ENCODE measurements at places on chromosomes 5 and 9.

GRCh38 chr5:173053041-173053440 is 3.1 kb upstream of the CREBRF start:
- DNase-seq = no peak

DNA sequence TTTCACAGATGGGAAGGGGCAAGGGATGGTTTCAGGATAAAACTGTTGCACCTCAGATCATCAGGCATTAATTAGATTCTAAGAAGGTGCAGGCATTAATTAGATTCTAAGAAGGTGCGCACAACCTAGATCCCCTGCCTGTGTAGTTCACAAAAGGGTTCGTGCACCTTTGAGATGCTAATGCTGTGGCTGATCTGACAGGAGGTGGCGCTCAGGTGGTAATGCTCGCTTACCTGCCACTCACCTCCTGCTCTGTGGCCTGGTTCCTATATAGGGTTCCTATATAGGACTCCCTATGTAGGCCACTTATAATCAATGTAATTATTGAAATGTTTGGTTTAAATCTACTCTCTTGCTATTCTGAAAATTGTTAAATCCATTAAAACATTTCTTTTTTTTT is 171.0 kb downstream of the MSX2 start:
- DNase-seq = peak; percentile 3

DNA sequence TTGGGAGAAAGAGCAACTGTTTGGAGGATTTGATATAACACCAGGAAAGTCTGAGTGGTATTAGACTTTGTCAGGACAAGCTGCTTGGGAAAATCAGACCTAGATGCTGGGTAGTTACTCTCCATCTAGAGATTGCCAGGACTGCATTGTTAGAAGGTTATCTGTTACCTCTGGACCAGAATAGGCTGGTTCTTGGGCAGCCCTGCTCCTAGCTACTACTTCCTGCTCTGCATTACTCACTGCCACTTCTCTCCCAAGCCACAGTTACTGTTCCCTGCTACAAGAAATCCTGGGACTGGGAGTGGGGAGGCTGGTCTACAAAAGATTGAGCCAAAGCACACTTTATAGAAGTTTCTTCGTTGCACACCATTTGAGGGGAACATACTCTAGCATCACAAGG is 95.5 kb upstream of the KCNN2 start:
- DNase-seq = no peak

DNA sequence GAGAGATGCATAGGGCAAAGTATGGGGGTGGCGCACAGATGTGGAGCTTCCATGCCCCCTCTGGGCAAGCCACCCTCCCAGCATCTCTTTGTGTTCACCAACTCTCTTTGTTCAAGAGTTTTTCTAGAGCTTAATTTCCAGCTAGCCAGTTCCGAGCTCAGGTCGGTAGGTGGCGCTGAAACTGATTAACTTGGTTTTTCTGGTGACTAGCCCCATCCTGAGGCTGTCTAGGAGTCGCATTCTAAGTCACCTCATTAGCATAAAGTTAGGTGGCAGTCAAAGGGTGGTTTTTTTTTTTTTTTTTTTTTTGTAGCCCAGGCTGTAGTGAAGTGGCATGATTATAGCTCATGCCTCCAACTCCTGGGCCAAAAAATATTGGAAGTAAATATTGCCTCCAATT is 476.4 kb downstream of the KDM4C start:
- peak; percentile 73 for DNase-seq

- DNase-seq = peak; percentile 12
These were observed 22.6 kb downstream of the DBH start for GRCh38 chr9:133658442-133659431.

- no peak for DNase-seq
These were observed 208.6 kb downstream of the GRIA1 start for GRCh38 chr5:153699035-153699434.

DNA sequence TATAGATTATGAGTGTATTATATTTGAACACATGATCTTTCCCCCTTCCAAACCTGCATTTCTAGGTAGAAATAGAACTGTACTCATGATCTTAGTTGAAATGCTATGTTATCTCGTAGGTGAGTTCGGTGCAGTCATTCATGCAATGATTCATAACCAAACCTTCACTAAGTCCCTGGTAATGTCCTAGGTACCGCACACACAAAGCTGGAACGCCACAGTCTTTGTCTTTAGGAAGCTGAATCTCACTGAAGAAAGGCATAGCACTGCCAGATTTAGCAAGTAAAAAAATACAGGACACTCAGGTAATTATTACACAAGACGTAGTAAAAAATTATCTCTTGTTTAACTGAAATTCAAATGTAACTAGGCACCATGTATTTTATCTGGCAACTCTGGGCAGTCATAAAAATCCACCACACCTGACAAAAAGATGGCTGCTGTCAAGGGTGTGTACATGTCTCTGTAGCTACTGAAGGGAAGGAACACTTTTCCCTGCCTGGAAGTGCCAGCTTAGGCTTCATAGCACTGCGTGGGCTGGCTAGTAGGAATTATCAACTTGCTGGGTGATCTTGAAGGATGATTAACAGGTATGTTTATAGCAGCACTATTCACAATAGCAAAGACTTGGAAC is 28.0 kb upstream of the TXN start:
- no peak for DNase-seq

DNA sequence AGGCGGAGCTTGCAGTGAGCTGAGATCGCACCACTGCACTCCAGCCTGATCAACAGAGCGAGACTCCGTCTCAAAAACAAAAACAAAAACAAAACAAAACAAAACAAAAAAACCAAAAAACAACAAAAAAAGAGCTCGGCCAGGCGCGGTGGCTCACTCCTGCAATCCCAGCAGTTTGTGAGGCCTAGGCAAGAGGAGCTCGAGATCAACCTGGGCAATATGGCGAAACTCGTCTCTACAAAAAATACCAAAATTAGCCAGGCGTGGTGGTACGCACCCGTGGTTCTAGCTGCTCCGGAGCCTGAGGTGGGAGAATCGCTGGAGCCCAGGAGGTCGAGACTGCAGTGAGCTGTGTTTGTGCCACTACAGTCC is 20.2 kb downstream of the TRIM7 start:
- no peak for DNase-seq

DNA sequence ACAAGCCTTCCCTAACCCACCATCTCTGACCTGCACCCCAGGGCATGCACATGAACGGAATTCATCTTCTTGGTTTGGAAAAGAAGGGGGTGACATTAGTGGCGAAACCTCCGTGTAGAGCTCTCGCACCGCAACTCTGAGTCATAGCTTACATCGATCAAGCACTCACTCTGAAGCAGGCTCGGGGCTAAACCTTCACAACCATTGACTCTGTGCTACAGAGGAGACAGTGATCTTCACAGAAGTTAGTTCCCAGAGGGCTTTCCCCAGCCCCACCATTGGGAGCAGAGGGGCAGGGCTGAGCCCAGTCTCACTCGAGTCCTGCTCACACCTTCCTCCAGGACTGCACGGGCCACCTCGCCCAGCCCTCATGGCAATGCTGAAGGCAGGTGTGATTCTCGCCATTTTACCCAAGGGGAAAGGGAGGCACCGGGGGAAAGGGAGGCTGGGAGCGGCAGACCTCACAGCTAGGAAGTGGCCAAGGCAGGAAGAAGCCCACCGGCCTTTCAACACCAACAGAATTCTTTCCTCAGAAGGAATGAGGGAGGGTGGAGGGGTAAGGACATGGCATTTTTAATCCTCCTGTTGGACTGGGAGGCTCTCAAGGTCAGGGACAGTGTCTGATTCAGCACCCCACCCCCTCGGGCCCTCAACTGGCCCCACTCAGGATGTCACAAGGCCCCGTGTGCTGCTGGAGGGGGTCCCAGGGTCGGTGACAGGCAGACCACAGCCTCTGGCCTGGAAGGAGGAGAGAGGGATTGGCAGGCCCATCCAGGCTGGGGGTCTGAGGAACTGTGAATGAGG is 25.9 kb upstream of the IL17B start:
- DNase-seq = peak; percentile 63

DNA sequence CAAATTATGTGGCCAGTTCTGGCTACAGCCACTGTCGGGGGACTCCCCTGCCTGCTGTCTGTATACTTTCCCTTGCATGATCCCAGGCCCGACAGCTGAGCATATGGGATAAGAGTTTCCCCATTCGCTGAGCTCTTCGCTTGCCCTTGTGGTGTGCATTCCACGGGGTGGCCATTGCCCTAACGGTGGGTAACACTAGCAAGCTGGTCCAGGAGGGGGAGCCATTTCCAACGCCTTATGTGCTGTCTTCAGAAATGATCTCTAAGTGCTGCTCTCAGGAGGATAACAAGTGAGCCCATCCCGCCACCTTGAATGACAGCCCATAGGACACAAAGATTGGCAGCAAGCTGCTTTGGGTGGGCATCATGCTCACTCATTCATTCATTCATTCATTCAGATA is 190.9 kb downstream of the FSTL4 start:
- no peak for DNase-seq

GRCh38 chr5:160637357-160638090 is 214.5 kb downstream of the ATP10B start:
- no peak for DNase-seq

GRCh38 chr9:93051680-93052089 is 6.8 kb upstream of the SUSD3 start:
- no peak for DNase-seq

- DNase-seq = no peak
These were observed 59.5 kb downstream of the MVB12B start for GRCh38 chr9:126386088-126386487.

DNA sequence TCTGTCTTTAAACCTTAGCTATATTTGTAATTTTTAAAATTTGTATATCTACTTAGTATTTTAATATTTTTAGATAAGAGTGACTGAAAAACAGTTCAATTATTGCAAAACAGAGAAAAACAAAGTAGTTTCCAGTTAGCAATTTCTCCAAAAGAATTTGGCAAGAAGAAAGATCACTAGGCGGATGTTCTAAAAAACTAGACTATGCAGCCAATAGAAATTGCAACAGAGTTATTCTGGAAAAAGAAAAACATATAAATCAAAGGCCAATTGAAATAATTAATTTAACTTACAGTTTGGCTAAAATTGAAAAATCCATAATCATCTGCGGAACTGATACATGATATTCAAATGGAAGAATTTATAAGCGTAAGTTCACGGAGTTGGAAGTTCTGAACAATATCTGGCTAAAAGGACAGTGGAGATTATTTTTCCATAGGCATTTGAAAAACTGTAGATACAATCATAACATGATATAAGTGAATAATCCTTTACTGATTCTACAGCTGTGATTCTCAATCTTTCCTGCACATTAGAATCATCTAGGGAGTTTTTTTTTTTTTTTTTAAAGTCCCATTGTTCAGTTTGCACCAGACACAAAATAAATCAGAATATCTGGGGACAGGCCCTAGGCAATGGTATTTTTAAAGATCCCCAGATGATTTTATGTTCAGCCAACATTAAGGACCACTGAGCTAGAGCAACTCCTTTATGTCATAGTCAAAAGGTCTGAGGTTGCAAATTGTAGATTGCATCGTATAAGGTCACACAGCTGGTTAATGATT is 605.1 kb upstream of the DAB2 start:
- no peak for DNase-seq

DNA sequence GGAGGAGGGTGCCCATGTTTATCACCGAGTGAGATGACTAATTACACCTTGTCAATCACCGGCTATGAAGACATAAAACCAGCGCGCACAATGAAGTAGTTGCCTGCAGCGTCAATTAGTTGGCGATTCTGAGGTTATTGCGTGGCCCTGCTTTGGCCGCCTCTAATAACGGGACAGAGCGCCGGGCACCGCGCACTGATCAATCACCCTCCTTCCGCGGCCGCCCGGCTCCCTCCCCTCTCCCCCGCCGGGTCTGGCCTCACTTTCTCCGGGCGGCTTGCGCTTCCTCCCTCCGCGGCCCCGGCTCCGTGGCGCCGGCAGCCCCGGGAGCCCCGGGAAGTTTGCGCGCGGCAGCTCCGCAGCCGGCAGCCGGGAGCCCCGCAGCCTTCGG is 3.3 kb upstream of the LHX2 start:
- no peak for DNase-seq

- DNase-seq = no peak
These were observed 4.2 kb upstream of the EEIG1 start for GRCh38 chr9:127985011-127985410.

- no peak for DNase-seq
These were observed 47.8 kb upstream of the NR5A1 start for GRCh38 chr9:124555043-124555442.

DNA sequence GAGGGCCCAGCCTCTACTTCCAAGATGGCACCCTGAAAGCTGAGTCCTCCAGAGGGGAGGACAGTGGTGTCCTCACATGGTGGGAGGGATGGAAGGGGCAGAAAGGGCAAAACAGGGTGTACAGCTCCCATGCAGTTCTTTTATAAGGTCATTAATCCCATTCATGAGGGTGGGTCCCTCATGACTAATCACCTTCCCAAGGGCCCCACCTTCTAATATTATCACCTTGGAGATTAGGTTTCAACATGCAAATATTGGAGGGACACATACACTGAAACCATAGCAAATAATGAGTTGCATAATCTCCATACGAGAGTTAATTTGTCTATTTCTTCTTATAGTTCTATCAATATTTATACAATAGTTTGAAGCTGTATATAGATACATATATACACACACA is 5.8 kb upstream of the ZBTB43 start:
- no peak for DNase-seq

DNA sequence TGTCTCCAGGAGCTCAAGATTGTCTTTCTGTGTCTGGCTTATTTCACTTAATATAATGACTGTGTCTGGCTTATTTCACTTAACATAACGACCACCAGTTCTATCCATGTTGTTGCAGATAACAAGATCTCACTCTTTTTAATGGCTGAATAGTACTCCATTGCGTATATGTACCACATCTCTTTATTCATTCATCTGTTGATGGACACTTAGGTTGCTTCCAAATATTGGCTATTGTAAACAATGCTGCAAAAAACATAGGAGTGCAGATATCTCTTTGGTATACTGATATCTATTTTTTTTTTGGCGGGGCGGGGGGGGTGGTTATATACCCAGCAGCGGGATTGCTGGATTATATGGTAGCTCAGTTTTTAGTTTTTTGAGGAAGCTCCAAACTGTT is 45.5 kb downstream of the FER start:
- no peak for DNase-seq

DNA sequence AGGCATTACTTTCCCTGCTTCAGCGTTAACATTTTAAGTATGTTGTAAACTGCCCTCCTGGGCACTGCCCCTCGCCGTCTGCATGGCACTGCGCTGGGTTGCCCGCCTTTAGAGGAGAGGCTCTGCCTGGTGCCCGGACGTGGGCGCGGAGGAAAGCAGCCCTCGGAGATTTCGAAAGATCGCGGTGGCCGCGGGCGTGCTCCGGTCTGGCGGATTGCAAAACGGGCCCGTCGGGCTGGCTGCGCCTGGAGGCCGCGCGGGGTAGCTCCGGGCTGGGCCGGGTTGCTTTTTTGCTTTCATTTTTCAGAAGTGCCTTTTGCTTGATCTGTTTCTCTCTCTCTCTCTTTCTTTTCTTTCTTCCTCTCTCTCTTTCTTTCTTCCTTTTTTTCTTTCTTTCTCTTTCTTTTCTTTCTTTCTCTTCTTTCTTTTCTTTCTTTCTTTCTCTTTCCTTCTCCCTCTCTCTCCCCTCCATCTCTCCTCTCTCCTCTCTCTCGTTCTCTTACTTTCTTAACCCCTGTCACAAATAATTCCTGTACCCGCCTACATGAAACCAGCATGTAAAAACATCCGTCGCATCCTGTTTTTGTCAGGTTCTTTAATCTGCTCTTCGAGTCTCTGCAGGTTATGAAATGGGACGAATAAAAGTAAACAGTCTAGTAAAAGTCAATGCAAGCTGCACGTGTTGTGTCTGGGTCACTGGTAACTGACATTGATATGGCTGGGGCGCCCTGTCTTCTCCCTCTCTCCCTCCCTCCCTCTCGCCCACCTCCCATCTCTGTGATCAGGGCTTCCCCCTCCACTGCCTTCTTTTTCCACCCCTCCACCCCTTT is 1.7 kb downstream of the FST start:
- DNase-seq = peak; percentile 94

- DNase-seq = no peak
These were observed 132.5 kb downstream of the PPP2R2B start for GRCh38 chr5:146745931-146746577.

GRCh38 chr9:27528886-27529315 is 713 bp downstream of the MOB3B start:
- DNase-seq = peak; percentile 84

Data from trophoblast cell (in vitro differentiated cells and primary cell).